ENCODE measurements at places on chromosomes 12 and 14.

GRCh38 chr14:69357544-69358200 is 40.4 kb downstream of the ERH start:
- no peak for DNase-seq

DNA sequence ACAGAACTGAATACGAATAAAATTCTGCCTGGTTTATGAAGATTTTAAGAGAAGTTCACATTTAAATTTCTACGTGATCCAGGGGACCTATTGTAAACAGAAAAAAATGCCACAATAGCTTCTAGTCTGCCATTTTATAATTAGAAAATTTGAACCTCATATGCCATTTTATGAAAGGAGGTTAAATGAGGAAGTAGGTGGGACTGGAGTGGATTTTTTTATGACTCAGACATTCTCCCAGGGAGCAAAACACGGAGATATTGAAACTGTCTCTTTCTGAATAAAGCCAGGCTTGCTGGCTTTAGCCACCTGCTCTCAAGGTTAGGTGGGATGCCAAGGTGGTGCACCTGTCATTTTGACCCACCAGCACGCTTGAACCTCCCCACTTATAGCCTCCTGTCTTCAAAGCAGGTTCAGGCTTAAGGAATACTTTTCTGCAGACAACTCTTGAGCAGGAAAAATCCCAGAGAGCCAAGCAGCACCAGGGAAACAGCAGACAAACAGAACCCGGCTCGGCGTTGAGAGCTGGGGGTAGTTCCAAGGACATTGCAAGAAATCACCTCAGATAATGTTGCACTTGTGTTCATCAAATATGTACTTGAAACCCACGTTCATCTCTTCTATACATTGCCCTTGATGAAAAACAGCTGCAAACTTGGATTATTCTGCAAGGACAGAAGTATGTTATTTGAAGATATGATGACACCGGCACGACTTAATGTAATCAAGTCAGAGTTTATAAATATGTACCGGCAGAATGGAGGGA is 203.7 kb downstream of the PPM1H start:
- no peak for DNase-seq

DNA sequence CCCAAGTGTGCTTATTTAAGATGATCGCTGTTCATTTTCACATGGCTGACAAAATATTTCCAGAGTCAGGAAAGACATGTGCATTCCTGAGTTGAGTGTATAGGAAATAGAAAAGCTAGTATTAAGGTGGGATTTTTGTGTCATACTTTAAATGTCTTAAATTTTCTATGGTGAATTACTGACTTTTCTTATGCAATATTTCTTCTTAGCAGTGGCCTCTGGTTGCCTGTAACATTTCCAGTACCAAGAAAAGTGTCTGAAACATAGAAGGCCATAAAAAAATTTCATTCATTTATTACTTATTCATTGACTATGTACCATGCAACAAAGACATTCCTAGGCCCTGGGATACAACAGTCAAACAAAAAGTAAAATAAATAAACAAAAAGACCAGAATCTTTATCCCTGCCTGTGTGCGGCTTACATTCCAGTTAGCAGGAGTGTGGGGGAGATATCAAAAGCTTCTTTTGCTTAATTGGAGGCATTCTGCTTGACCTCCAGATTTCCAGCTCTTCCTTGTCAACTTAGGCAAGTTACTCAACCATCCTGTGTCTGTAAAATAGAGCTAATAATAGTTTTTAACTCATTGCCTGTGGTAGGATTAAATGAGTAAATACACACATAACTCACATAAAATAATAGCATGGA is 216.3 kb upstream of the FLRT2 start:
- no peak for DNase-seq

- no peak for DNase-seq
These were observed 85.9 kb downstream of the TMEM117 start for GRCh38 chr12:43921666-43922337.

DNA sequence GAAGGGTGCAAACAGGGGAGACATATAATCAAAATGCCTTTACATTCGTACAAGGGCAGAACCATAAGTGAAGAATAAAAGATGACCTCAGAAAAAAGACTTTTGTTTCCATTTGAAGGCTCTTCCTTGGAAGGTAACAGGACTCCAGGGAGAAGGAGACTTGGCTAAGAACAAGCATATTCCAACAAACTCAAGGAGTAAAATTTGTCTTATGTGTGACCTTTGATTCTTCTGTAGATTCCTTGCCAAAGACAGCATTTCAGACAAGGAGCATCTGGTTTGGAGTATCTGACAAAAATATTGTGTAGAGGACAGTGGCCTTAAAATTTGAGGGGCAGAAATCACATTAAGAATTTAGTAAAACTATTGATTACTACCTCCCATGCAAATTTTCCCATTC is 991.9 kb downstream of the FLRT2 start:
- DNase-seq, result no peak

- DNase-seq, result no peak
These were observed 10.3 kb downstream of the GPRC5D start for GRCh38 chr12:12941450-12942350.

DNA sequence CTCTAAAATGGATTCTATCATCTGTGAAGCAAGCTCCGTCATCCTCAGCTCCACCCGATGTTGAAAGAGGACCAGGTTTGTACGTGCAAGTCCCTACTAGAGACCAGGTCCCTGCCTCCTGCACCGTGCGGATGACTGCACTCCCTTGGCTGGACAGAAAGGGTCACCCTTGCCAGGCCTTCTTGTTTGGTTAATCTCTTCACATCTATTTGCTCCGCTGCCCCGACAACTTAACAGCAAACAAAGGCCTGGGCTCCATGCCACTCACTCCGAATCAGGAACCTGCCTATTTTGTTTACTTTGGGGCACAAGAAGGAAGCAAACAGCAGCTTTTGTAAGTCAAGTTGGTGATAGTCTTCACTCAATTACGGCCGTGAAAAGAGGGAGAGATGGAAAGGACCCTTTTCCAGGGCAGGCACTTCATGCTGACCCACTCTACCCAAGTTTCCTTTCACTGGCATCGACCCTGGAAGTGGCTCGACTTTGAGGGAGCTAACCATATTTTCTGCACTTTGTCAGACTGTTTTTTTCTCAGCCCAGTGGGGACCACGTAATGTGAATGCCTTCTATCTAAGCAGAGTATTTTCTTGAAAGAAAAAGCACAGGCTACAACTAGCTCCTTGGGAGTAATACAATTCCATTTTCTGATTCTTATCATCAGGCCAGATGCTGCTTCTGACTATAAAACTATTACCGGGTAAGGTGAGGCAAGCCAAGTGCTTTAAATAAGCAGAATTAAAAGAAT is 202.6 kb downstream of the FOXN3 start:
- DNase-seq, result no peak

GRCh38 chr14:38207377-38207735 is 348 bp upstream of the SSTR1 start:
- DNase-seq, result no peak

DNA sequence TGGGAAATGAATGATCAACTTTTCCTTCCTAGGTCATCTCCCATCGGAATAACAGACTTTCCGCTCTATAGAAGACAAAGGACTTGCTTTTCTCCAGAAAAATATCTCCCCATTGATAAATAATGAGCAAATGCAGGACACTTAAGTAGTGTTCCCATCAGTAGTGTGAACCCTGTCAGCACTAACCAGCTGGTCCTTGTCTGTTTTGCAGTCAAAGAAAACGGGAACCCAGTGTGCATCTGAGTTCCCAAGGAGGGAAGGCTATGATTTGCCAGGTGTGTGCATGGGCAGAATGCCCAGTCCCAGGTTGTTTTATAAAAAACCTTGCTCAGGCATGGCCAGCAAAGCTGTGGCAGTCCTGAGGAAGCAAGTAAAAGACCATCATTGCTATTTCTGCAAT is 256.5 kb upstream of the HMGA2 start:
- no peak for DNase-seq

DNA sequence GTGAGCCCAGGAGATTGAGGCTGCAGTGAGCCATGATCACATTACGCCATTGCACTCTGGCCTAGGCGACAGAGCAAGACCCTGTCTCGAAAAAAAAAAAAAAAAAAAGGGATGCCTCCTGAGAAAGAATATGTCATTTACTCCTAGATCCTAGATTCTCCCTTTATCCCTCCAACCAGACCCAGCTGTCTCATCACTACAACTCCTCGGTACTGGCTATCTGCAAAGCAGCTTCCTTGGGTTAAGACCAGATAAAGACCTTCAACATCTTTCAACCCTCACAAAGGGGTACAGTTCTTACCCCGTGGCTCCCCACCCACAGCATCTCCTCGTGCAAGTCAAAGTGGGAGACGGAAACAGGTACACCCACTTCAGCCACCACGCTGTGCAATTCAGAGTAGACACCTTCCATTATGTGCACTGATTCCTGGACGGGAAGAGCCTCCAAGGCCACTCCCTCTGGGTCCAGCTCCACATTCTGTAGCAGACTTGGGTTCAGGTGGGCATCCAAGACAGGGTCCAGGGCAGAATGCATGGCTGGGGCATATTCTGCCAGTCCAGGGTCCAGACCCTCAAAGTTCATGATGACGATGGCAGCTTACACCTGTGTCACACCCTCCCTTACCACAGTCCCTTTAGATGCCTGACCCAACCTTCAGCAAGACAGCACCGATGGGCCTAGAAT is 1.1 kb downstream of the PAN2 start:
- no peak for DNase-seq

DNA sequence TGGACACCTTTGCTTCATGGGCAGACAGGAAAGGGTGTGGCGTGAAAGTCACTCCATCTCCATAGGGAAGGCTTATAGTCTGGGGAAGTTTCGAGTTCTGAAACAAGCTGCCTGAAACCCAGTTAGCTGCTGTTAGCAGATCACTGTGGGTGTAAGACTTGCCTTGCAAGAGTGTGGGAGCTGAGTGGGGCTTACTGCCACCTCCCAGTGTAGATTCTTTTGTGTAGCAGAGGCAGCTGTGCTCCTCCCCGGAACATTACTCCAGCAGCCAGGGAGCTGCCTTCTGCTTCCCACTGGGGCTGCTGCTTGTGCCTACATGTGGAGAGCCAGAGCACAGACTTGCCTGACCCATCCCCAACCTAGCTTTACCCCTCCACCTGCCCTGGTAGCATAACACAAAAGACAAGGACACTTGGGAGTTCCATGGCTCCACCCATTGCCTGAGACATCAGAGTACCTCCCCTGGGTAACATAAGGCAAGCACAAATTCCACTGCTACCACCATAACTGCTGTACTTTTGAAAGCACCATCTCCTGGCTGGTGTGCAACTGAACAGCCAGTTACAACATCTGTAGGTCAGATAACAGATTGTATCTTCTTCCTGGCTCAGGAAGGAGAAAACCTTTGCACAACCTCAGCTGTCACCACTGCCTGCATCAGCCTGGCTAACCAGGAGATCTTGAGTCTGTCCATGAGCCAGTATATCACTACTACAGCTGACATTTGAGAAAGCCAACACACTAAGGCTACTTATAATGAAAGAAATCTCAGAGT is 69.5 kb downstream of the ADAMTS20 start:
- no peak for DNase-seq

DNA sequence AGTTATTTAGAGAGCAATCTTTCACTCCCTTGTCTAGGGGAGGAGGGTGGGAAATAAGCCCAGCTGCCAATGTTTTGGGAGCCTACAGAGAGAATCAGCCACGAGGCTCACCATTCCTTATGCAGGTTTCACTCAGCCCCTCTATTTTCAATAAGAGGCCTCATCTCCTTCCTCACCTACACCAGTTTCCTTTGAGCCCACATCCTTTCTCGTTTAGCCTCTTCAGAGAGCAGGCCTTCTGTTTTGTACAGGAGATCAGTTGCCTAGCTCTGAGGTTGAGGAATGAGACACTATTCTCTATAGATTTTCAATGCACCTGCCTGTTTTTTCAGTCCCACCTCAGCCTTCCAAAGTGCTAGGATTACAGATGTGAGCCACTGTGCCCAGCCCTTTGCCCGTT is 17.9 kb downstream of the SNAPC1 start:
- DNase-seq, result no peak

DNA sequence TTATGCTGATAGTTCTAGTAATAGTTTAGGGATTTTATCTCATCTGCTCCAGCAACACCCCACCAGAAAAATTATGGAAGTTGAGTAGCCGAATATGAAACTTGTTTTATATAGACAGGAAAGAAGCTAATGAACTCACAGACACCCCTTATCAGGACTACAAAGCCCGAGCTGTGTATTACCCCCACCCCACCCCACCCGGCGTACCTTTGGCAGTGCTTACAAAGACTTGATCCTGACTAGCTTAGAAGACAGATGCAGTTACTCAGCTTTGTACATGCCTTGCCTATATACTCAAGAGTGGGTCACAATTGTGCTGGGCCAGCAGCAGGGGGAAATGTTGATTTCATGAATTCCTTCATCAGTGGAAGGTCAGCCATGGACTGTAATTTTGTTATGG is 22.4 kb downstream of the PROX2 start:
- DNase-seq, result no peak

GRCh38 chr12:123490089-123490488 is 32.1 kb downstream of the SNRNP35 start:
- DNase-seq, result no peak

GRCh38 chr14:55131370-55132137 is 2.5 kb downstream of the LGALS3 start:
- DNase-seq, result no peak

DNA sequence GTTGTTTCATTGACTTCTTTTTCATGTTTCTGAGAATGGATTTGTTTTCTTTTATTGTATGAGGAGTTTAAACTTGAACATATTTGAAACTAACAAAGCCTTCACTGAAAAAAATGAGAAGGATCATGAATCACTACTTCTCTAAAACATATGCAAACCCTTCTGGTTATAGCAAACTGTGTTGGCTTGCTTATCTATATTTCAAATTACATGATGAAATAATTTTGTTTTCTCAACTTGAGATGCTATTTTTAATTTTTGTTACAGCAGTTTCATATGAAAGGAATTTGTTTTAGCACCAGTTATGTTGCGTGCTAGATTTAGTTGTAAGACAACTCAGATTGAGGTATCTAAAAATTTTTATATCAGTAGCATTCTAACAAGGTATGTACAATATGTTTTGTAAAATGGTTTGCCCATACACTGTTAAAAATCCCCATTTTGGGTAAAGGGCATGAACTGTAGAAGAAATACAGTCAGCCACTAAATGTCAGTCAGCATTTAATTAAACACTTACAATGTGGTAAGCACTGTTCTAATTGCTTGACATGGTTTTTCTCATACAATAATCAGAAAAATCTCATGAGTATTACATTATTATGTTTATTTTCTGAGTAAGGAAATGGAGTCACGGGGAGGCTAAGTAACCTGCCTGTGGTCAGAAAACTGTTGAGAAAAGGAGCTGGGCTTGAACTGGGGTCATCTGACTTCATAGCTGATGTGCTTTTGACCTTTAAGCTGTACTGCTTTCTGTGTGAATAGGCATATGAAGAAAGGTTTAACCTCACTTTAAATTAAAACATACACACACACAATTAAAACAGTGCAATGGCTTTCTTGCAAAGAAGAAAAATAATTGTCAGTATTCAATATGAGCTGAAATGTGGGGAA is 105.7 kb downstream of the PLEKHA5 start:
- no peak for DNase-seq

- no peak for DNase-seq
These were observed 11.9 kb downstream of the NPAS3 start for GRCh38 chr14:32950584-32950983.

DNA sequence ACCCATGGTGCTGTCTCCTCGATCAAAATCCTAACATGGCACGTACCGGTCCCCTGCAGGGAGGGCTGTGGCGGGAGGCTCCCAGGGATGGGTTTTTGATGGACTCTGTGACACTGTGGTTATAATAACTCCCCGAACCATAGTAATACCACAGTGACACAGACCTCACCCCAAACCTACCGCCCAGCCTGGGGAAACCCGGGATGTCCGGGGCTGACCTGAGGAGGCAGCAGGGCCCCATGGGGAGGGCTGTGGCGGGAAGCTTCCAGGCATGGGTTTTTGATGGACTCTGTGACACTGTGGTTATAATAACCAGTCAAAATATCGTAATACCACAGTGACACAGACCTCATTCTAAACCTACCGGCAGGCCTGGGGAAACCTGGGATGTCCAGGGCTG is 378.0 kb downstream of the TMEM121 start:
- no peak for DNase-seq
